ENCODE measurements at places on chromosomes 1 and 21.

GRCh38 chr1:50611675-50612074, 188.4 kb upstream of the DMRTA2 start:
- DNase-seq, result no peak

GRCh38 chr1:93447481-93448291, at the start of gene FNBP1L:
FNBP1L (plus strand) TSS chr1:93448118; CDS start chr1:93448282, 164 bp downstream.
- peak; percentile 50 for DNase-seq

DNA sequence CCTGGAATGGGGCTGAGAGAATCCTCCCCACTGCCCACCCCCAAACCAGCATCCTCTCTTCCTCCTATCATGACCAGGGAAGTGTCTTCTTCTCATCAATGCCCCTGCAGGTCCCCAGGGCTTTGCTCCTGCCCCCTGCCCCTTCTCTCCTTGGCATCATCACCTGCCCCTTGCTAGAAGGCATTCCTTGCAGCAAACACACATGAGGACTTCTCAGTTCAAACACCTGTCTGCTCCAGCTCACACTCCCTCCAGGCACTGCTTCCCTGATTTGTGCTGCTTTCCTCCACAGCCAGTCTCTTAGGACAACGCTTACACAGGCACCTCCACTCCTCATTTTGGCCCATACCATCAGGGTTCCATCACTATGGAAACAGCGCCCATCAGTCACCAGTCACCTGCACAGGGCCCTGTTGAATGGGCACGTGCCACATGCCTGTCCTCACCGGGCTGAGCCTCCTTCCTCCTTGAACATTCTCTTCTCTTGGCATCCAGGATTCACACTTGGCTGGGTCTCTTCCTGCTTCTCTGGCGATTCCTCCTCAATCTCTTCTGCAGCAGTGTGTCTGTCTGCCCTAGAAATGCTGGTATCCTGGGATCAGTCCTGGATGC, 81.9 kb upstream of the EDN2 start:
- no peak for DNase-seq

GRCh38 chr1:208108646-208109330, 135.4 kb downstream of the PLXNA2 start:
- DNase-seq, result no peak

DNA sequence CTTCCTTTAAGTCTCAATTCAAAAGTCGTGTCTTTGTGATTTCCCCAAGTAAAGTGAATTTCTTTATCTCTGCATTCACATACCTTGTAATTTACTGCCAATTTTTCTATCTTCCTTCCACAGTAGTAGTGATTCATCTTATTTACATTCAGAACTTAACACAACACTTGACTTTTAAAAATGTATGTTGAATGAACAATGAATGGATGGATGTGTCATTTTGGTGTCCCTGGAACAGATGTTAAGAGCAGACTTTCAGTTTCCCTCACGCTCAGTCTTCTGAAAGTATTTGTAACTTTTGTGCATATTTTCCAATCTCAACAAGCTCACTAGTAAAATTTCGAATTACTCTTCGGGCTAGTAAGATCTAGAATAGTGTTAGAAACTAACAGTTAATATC, 352.0 kb downstream of the HHIPL2 start:
- DNase-seq, result no peak

Measured in T-helper 17 cell (primary cell).